Astrocyte of the spinal cord (primary cell): ENCODE measurements at places on chromosomes 1 and 21.

DNA sequence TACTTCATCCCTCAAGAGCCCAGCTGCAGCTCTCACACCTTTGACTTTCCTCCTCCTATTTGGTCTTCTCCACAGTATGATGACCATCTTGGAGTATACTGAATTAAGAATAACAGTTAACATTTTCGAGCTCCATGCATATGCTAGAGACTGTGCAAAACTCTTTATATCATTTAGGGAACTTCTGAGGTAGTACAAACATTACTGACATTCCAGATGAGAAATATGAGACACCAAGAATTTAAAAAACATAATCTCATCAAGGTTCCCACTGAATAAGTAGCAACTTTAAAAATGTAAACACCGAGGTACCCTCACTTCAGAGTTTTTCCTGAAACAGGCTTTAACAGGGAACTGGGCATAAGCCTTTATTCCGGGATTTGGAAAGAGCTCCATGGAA, 22.7 kb downstream of the FMO3 start:
- no peak for DNase-seq

GRCh38 chr21:28636752-28637691, 355.7 kb downstream of the LTN1 start:
- DNase-seq: peak; percentile 90

GRCh38 chr1:89581859-89582258, 51.1 kb upstream of the LRRC8C start:
- no peak for DNase-seq

- DNase-seq: no peak
Measured at GRCh38 chr1:119159966-119160365, 19.5 kb upstream of the WARS2 start.

- peak; percentile 54 for DNase-seq
Measured at GRCh38 chr1:27357281-27358037, 9.3 kb downstream of the MAP3K6 start.

DNA sequence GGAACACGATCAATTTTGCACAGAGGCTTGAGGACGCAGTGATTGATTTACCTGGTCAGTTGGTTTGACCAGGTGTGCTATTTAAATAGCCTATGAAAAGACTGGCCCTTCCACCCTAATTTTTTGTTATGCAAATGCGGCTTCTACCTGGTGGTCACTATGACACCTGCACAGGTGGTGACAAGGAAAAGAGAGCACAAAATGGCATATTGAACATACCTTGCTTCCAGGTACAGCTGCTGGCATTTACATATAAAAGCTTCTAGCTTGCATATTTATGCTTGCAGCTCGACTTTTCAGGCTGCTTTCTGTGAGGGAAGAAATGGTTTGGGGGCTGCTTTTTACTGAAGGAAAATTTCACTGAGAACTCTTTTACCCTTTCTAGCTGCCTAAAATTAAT, 15.3 kb upstream of the FMO4 start:
- no peak for DNase-seq

DNA sequence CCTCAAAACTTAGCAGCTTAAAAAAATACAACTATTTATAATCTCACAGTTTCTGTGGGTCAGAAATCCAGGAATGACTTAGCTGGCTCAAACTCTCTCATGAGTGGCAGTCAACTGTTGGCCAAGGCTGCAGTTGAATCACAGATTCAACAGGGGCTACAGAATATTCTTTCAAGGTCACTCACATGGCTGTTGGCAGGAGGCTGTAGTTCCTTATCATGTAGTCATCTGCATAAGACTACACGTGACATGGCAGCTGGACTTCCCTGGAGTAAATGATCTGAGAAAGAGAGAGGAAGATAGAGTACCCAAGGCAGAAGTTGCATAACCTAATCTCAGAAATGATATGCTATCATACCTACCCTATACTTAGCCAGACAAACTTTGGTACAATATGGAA, 75.2 kb upstream of the TSPAN2 start:
- DNase-seq: no peak

- no peak for DNase-seq
Measured at GRCh38 chr1:205356440-205357139, at the start of gene KLHDC8A. KLHDC8A (minus strand) TSS chr1:205356922; CDS start chr1:205343604, 13,318 bp downstream.

DNA sequence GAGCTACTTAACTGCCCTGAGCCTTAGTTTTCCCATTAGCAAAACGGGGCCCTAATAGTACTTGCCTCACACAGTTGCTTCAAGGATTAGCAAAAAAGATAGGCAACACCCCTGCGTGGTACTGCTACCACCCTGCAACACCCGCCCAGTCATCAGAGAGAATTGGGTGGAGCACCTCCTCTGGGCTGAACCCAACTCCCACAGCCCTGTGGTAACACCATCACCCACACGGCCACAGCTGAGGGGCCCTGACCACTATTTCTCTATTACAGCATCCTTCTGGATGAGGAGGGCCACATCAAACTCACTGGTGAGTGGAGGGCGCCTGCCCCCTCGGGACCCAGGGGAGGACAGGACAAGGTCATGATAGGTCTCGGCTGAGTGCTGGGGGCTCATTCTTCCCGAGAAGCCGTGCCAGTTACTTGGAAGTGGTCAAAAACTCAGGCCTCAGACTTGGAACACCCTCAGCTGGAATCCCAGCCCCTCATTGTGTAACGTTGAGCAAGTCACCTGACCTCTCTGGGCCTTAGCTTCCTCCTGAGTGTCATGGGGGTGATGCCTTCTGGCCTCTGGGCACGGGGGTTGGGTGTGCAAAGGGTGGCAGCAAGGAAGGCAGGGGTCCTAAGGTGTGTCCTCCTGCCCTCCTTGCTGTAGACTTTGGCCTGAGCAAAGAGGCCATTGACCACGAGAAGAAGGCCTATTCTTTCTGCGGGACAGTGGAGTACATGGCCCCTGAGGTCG, 24.6 kb downstream of the RPS6KA1 start:
- no peak for DNase-seq

DNA sequence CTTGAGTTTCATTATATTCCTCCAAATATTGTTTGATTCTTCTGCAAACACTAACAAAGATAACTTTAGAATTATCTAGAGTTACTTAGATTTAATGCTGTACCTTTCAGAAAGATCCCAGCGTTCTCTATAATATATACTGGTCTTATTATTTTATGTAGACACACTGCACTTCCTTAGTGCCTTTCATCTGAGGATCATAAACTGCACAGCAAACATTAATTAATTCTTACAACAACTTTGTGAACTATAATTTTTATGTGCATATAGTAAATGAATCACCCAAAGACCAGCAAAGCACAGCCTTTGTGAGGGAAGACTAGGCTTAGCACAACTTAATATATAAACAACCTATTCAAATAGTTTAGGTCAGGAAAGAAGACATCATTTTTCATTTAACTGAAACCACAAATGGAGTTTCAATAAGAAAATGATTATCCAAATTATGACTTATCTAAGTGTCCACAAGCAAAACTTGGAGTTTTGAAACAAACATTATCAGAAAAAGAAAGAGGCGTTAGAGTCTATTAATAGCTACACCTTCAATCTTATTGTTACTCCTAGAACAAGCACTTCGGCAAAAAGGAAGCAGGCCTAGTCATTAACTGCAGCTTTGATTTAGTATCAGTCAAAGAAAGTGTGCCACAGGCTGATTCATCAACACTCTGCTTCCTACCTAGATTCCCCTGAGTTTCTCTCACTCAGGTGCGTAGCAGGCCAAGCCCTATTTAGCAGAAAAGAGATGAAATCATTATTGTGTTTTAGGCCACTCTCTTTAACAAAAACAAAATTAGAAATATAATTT, 22.5 kb upstream of the RC3H1 start:
- no peak for DNase-seq

DNA sequence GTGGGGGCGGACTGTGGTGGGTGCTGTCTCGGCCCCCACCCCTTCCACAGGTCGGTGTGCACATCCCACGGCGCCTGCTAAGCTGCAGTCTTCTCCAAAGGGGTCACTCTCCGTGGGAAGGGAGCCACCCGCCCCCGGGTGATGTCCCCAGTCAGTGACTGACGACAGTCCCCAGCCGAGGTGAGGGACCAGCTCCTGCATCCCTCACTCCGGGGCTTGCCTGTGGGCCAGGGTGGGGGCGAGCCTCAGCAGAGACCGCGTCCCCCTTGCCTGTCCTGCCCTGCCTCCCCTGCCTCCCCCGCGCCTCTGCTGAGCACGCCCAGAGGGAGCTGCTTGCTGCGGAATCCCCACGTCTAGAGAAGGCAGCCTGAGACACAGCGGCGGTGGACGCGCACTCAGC, 35.9 kb upstream of the PDE9A start:
- DNase-seq: no peak

GRCh38 chr1:200432586-200432985, 22.8 kb upstream of the ZNF281 start:
- DNase-seq: no peak

DNA sequence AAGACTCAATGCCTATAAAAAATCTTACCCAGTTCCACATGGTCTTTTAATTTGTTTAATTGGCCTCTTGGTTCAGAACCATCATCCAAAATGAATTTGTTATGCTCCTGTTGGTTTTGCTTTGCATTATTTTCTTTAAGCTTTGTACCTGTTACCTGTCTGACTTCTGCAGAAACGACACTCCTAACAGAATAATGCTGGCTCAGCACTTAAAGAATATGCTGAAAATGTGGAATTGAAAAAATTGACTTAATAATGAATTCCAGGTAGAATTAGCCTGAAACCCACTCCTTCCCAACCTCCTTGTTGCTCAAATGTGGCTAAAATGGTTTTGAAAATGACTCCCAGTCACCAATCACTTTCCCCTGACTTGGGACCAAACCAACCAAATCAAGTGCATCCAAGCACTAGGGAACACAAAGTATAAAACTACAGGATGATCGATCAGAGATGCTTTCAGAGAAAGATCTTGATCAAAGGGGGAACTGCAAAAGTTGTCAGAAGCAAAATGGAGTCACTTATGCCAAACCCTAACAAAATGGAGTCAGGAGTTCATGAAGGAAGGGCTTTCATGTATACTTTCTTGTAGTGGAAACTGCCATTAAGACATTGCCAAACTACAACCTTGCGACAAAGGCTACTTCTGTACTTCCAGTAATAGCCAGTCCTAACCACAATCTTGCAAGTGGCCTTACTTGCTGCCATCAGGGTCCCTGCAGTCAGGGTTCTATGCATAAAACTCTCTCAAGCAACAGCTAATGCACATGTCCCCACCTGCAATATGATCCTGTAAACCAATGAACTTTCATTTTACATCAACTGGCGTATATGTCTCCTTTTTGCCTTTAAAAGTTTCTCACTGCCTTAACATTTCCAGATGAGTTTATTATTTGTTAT, 5.4 kb downstream of the GBP7 start:
- no peak for DNase-seq

DNA sequence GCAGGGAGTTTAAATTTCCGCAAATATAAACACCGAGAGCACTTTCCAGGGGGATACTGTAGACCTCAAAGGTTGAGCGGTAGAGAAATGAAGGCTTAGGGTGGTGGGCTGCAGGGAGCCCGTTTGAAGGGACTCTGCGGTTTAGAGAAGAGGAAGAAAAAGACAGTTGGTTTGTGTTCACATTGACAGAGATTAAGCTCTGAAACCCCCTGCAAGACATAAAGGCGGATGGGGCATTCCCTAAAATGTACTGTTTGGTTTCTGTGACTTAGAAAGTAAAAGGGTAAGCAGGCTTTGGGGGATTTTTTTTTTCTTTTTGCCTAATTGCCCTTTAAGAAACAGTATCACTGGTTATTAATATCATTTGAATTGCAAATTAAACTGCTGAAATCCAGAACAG, 1.3 kb downstream of the KAZN start:
- no peak for DNase-seq

DNA sequence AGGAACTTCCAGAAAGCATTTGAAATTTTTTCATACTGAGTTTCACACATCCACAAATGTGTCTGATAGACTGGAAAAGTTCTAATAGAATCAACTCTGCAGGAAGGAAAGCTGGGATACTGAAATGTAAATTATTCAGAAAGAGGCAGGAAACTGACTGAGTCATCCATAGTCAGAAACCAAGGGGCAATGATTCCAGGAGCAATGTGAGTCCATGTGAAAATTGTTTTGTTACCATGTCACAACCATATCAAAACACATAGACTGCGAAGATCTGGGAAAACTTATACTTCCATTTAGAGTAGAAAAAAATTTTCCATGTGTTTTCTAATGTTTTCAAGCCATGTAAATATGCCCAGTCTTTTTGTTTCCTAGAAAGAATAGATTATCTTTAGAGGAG, 142.3 kb upstream of the TMPRSS15 start:
- DNase-seq: peak; percentile 85

GRCh38 chr1:203295796-203296195, 9.5 kb upstream of the BTG2 start:
- DNase-seq: no peak

DNA sequence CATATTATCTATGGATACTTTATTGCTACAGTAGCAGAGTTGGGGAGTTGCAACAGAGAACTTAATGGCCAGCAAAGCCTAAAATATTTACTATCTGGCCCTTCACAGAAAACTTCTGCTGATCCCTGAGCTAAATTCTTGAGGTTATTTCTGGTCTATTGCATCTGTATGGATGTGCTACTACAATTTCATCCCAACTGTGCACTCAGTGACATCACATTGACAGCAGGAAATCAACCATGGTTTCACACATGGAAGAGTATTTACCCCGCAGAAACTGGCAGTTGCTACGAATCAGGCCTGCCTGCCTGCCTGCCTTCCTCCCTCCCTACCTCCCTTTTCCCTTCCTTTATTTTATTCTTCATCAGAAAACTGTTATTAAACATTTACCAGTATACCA, 12.1 kb downstream of the CLCA2 start:
- no peak for DNase-seq

DNA sequence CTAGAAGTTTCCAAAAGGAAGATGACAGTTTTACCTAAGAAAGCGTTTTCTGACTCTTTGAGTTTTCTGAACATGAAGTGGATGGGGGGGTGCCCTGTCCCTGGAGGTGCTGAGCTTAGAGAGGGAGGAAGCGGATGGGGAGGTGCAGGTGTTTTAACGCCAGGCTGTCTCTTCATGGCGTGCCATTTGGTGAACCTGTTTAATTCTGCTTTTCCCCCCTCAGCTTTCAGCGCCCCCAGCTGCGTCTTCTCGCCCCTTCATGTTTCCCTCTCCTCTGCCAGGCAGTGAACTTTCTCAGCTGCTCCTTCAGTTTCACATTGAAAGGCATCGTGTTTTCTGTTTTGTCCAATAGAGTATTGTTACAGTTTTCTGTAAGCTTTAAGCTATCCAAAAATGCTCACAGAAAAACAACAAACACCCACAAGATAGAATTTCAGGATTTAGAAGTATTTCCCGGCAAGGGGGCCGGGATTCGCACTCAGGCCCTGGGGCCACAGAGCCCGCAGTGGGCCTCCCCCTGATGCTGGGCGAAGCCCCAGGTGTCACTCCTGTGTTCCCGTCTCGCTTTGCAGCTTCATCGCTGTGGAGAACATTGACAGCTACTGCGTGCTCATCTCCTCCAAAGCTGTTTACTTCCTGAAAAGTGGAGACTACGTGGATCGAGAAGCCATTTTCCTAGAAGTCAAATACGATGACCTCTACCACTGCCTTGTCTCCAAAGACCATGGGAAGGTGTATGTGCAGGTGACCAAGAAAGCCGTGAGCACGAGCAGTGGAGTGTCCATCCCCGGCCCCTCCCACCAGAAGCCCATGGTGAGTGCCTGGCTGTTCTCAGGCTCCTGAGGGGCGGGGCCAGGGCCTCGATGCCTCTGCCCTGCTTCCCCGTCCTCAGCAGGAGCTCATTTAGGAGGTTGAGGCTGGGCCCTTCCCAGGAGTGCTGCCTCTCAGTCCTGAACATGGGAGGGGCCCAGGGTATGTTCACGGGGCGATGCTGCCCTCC, 111.4 kb downstream of the DHRS3 start:
- DNase-seq: no peak

GRCh38 chr1:153538315-153538821, 2.4 kb downstream of the S100A5 start:
- no peak for DNase-seq
